ENCODE measurements at places on chromosomes 11 and 22.

- DNase-seq, result no peak
Observed at GRCh38 chr22:50269573-50269969, 609 bp downstream of the MAPK11 start.

DNA sequence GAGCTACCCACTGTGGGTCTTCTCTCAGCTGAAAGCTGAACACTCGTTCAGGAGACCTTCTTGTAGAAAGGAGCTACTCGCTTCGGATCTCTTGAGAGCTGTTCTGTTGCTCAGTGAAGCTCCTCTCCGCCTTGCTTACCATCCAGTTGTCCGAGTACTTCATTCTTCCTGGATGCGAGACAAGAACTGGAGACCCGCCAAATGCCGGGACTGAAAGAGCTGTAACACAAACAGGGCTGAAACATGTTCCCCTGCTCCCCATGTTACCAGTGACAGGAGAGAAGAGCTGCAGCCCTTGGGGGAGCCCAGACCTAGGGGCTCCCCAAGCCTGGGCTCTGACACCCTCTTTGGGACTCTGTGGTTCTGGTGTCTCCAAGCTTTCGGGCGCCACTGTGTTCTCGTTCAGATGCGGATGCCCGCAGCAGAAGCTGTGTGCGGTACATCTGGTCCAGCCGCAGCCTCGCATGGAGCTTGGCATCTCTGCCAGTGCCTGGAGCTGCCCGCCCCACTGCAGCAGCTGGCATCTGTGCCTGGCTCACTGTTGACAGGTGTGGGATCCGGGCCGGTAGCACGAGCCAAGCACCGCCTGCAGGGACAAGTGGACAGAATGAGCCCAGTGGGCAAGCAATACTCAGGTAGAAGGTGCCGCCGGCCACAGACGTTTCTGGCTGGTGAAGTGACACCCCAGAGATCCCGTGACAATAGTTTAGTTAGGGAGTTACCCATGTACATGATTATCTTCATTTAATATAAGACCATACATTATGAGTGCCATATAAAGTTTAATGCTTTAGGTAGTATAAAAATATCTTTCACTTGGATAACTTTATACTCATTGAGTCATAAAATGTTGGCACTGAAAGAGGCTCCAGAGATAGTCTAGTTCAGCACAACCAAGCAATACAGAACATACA lies 49.1 kb downstream of the EMSY start:
- DNase-seq, result no peak

DNA sequence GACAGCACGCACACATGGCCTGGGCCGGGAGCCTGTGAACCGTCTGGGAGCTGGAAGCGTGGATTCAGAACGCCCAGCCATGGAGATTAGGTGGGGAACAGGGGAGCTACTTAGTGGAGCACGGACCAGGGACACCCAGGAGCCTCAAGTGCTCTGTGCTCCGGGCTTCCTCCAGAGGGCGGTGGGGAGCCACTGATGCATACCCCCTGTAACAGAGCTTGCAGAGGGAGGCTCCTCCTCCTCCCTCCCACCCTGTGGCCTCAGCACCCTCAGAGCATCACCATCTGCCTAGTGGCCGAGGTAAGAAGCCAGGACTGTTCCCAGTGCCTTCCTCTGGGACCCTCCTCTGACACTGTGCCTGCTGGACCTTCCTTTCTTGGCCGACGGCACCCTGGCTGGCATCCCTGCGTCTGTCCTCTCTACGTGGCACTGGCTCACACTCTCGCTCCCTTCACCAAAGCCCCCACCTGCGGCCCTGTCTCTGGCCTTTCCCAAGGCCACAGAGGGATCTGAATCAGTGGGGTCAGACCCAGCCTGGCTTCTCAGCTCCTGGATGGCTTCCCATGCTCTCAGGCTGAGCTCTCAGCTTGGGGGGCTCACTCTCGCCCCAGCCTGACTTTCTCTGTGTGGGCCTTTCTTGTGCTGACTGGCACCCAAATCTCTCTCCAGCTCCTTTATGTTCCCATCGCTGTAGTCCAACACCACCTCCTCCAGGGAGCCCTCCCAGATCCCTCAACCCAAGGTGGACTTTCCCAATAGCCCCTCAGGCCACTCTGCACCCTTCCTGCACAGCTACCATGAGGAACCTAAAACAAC lies 780.9 kb downstream of the BRD1 start:
- no peak for DNase-seq

DNA sequence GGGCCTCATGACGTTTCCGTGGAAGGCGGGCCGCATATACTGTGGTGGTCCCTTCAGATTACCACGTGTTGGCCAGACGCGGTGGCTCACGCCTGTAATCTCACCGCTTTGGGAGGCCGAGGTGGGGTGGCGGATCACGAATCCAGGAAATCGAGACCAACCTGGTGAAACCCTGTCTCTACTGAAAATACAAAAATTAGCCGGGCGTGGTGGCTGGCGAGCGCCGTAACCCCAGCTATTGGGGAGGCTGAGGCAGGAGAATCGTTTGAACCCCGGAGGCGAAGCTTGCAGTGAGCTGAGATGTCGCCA lies 853 bp upstream of the DENND6B start:
- DNase-seq, result no peak

GRCh38 chr22:29753808-29754657 lies 12.8 kb downstream of the ZMAT5 start:
- DNase-seq, result no peak

DNA sequence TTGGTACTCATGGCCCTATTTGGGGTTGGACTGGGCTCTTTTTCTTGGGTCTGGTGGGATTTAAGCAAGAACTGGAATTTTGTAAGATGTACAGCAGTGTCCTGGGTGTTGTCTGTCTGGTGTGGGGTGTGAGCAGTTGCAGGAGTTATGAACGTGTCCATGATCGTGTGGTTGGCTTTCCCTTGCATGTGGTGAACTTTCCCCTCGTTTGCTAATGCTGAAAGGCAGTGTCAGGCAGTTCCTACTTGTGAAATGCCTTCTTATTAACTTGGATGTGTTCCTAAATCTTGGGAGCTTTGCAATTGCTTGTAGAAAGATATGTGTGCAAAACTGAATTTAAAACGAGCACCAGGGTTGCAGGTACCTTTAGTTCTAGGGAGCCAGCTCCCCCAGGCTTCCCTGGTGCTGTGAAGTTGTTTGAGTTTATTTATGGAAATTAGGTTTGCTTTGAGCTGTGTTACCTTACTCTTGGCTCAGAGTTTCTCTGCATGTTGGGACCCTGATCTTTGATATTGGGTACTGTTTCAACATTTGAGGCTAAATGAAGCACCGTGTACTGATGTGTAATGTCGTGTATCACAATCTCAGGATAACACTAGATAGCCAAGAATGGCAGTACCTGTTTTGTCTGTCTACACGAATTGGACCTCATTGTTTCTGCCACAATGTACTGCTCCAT lies 35.8 kb upstream of the HSD17B12 start:
- DNase-seq, result no peak

GRCh38 chr11:111623527-111624030 lies 21.3 kb downstream of the SIK2 start:
- DNase-seq, result no peak

- DNase-seq, result no peak
Observed at GRCh38 chr22:40768206-40768605, 50.9 kb downstream of the SLC25A17 start.

DNA sequence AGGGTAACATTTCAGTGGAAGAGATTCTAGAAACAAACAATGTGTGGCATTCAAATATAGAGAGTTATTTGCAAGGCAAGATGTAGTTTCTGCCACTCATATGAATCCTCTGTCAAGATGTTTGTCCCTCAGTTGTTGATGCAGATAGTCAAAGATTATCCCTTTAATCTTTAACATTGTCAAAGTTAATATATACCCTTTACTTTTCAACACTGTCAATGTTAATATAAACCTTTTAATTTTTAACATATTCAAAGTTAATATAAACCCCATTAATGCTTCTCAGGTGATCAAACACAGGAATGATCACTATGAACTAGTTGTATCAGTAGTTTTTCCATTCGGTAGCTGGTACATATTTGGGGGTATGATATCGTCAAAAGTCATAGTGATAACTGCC lies 51.9 kb upstream of the PICALM start:
- DNase-seq, result no peak

- no peak for DNase-seq
Observed at GRCh38 chr11:44913502-44913901, 37.2 kb downstream of the TP53I11 start.

GRCh38 chr11:46277313-46277621 lies 195 bp upstream of the CREB3L1 start:
- no peak for DNase-seq

DNA sequence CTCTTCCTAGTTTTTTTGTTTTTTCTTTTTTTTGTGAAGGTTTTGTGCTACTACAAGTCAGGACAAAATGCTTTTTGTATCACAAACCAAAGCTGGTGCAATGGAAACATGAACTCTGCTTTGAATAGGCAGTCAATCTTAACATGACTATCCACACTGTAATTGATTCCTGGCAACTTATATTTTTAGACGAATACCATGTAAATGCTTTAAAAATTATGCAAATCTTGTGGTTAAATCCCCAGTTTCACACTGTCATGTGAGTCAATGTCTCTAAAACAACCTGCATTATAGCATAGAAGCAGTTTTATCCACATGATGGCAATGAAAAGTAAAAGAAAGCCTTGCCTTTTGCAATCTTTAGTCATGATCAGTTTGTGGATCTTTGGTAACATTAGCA lies 8.9 kb downstream of the TRPC6 start:
- no peak for DNase-seq

DNA sequence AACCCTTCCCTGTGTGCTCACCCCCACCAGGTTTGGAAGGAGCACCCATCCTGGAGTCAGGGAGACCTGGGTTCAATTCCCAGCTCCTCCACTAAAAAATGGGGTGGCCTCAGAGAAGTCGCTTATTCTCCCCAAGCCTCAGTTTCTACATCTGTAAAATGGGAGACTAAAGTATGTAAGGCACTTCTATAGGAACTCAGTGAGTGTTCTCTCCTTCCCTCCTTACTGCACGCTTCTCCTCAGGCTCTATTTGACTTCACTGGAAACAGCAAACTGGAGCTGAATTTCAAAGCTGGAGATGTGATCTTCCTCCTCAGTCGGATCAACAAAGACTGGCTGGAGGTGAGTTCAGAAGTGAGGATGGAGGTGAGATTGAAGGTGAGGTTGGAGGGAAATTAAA lies 11.3 kb downstream of the NCF4 start:
- no peak for DNase-seq
